ENCODE measurements at places on chromosomes 7 and 10.

GRCh38 chr7:71558806-71559613 lies 427.1 kb downstream of the GALNT17 start:
- DNase-seq = no peak

- no peak for DNase-seq
Observed at GRCh38 chr10:9547936-9548904, 1469.5 kb upstream of the CELF2 start.

DNA sequence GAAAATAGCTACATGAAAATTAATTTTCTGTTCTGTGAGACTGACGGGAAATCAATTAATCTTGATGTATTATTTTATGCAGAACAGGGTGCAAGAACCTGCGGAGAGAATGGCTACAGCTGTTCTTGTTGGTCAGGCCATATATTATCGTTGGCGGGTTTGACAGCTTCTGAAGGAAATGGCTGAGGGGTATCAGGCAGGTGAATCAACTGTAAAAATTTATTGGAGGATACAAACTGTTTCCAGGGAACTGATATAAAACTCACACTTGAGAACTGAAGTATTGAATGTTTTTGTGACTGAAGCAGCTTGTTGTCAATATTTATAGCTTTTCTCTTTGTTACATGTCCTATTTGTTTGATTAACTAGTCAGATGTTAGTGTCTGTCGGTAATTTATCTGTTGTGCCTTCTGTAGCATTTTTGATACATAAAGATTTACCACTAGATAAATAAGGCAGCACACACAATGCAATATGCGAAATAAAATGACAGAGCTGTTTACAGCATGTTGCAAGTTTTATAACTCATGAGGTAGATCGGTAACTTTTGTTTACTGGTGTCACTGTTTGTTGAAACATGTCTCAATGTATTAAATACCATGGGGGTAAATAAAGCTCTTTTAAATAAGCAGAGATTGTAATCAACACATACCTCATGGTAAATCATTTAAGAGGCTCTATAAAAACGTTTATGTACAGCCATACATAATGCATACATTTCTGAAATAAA lies 308.2 kb downstream of the LRMDA start:
- no peak for DNase-seq

- DNase-seq = no peak
Observed at GRCh38 chr10:132264306-132264950, 43.3 kb downstream of the STK32C start.

DNA sequence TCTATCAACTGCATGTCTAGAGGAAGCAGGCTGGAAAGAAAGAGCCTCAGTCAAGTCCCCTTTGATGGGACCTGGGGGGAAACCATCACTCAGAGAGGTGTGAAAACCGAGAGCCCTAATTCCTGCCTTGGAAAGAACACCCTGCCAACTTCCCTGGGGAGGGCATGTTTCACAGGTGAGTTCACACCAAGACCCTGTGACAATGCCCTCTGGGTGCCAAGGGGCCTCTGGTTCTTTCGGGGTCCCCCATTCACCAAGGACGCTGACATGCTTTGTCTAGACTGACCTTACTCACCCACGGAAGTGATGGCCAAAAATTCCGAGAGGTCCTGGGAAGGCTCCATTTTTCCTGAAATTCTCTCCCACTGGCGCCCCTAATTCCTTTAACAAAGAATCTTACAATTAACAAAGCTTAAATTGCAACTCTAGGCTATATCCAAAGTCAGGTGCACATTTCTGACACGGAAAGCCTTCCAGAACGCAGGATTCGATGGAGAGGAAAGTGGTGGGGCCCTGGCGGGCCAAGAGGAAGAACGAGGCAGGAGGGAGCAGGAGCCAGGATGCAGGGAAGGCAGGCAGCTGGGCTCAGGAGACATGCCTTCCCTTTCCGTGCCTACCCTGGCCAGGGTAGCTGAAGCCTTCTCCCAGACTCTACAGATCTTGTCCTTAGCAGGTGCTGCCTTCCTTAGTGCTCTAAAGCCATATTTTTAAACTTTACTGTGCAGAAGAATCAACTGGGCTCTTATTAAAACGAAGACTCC lies 23.7 kb downstream of the VSTM4 start:
- DNase-seq = no peak

DNA sequence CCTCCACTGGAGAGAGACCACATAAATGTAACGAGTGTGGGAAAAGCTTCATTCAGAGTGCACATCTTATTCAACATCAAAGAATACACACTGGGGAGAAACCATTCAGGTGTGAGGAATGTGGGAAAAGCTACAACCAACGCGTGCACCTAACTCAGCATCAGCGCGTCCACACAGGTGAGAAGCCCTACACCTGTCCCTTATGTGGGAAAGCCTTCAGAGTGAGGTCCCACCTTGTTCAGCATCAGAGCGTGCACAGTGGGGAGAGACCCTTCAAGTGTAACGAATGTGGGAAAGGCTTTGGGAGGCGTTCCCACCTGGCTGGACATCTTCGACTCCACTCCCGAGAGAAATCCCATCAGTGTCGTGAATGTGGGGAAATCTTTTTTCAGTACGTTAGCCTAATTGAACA lies 20.6 kb downstream of the FAM200A start:
- DNase-seq = no peak

DNA sequence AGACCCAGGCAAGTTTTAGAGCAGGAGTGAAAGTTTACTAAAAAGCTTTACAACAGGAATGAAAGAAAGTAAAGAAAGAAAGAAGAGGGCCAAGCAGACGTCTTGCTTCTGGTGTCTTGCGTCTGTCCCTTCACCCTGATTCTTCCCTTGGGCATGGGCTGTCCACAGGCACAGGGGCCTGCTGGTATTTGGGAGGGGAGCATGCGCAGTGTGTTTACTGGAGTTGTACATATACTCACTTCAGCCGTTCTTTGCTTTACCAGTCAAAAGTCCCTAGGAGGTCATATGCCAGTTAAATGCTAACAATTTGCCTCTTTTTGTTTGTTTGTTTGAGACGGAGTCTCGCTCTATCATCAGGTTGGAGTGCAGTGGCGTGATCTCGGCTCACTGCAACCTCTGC lies 875.9 kb downstream of the REEP3 start:
- no peak for DNase-seq

DNA sequence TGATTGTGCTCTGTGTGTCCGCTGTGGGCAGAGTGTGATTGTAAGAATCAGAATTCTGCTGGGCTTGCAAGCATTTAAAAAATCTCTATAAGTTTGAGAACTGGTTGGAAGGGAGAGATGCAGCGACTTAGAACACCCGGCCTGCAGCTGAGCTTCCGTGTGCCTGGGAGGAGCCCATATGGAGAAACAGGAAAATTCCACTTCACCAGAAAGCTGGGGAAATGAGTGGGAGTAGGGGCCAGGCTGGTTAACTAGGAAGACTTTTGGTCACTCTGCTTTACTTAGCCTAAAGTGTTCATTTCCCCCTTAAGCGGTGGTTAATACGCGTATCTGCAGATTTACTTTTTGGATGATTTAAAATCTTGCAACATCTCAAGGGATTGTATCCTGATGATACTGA lies 72.2 kb downstream of the TCF7L2 start:
- no peak for DNase-seq

GRCh38 chr10:103067956-103068355 lies 125.1 kb downstream of the NT5C2 start:
- no peak for DNase-seq

DNA sequence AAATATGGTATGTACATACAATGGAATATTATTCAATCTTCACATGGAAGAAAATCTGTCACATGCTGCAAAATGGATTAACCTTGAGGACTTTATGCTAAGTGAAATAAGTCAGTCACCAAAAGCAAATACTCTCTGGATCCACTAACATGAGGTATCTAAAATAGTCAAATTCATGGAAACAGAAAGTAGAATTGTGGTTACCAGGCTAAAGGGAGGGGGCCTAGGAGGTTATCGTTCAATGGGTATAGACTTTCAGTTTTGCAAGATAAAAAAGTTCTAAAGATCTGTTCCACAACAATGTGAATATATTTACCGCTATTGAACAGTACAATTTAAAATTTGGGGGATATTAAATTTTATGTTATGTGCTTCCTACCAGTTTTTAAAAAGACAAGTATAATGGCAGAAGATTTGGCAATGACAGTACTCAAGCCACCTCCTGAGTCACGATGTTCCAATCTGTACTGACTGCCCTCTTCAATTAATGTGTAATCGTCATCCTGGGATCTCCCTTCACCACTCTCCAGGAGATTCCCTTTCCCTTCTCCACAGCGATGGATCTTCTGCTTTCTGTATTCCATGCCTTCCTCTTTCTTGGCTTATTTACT lies 32.3 kb upstream of the IL6 start:
- DNase-seq = no peak

DNA sequence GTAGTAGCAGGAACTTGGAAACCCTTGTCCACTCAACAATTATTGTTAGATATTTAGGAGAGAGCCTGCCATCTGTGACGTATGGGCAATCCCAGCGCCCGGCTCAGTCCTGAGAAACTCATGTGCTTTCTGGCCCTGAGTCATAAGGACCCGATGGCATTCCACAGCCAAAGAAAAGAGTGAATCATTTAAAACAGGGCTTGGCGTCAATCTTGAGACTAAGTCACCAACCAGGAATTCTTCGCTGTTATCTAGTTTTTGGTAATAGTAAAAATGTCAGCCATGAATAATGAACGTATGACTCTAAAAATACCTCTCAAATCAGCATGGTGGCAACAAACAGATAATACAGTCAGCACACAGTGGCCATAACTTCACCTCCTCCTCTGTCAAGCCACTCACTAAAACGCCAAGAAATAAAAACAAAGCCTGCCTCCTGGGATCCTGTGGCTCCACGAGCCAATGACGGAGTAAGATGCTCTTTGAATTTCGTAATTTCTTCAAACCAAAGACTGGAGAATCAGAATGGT lies 140.8 kb downstream of the ADAM12 start:
- DNase-seq = peak; percentile 96

GRCh38 chr10:21746118-21746517 lies 212.1 kb downstream of the MLLT10 start:
- no peak for DNase-seq

DNA sequence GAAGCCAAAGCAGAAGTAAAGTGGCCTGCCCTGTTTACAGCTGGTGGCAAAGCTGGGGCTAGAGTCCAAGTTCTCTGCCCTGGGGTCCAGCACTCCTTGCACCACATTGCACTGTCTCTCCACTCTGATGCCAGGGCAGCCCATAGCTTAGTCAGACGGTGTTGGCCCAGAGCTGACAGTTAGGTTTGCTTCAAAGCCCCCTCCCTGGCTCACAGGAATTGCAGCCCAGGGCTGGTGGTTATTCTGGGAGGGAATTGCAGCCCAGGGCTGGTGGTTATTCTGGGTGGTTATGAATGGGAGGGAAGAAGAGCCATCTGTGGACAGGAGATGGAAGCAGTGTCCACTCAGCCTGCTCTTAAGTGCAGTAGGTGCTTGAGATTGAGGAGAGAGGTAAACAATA lies 88.9 kb downstream of the SCRN1 start:
- DNase-seq = no peak

DNA sequence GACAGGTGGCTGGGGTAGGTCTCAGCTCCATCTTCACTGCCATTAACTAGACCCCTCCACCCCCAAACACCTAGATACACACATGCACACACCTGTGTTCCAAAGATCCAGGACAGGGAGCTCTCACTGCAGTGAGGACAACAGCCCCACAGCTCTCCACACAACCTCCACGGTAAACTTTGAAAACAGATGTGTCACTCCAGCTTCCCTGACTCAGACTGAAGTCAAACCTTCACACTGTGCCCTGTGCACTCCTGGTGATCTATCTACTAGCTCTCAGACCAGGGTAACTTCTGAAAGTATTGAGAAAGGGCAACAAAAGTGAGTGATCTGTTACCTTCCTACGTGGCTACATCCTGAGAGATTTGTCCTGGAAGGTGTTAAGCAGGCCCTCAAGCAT lies 519.8 kb downstream of the XPNPEP1 start:
- DNase-seq = no peak

GRCh38 chr7:6179620-6180343 lies 92.6 kb downstream of the CYTH3 start:
- DNase-seq = no peak

DNA sequence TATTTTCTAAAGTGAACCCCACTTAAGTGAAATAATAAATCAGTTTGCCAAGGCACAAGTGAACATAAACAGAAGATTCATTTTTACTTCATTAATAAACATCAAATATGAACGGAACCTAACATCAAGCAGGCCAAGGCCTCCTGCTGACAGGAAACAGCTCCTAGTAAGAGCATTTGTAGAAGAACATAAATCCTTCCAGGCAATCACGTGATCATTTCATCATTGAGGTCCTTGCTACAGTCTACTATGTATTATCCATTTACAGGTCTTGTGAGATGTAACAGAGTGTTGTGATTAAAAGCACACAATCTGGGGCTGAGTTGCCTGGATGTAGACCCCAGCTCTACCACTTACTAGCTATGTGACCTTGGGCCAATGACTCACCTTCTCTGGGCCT lies 70.6 kb downstream of the CALD1 start:
- DNase-seq = peak; percentile 16

- DNase-seq = no peak
Observed at GRCh38 chr10:71648254-71648932, 71.2 kb downstream of the C10orf105 start.

- DNase-seq = no peak
Observed at GRCh38 chr7:36742911-36743775, 18.8 kb upstream of the AOAH start.

- DNase-seq = no peak
Observed at GRCh38 chr7:129123510-129123857, 21.0 kb upstream of the TSPAN33 start.

GRCh38 chr10:7186387-7187018 lies 224.3 kb downstream of the SFMBT2 start:
- peak; percentile 6 for DNase-seq

DNA sequence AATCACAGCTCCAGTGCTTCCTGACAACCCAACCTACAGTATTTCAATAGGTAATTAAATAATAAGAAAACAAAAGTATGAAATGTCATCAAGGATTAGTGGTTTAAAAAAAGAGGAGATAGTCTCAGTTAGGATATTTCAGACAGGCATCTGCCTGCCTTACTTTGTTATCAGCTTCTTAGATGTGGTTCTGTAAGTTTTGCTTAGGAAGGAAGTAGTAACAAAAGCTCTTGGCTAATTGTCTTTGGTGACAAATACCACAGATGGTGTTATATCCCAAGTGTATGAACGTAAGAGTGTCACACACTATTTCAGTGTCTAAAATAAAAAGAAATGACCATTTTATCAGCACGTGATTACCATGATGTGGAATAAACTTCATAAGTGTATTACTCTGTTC lies 9.8 kb upstream of the ACTA2 start:
- DNase-seq = no peak

DNA sequence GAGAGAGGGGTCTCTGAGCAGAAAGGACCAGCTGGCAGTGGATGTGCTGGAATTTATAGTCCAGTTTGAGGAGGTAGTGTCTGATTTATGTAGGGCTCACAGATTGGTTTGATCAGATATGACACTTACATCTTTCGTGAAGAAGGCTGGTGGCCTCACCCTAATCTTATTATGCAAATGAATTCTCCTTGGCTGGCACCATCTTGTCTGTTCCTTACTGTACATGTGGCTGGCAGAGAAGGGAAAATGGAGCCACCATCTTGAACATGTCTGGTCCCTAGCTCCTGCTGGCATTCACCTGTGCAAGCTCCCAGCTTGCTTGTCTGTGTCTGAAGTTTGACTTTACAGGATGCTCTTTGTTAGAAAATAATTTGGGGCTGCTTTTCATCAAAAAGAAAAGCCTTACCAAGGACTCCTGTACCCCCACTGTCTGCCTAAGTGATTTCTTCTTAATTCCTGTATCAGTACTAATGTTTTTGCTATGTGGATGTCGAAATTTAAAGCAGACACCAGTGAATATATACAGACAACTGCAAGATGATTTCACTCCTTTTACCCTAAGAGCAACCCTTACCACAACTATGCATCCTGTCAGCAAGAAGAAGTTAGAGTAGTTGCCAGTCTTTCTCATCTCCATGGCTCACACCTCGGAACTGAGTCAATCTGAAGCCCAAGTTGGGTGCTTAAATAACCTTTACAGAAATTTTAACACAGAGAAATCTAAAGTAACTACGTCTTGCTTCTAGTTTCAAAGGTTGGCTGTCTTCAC lies 322.0 kb upstream of the SEMA3D start:
- DNase-seq = no peak

All from A172 (cell line).